ENCODE measurements at places on chromosomes 3 and 15. TPM values are rescaled to one million over a fixed set of nuclear protein-coding genes. Genes with fewer than 3 reads are reported as not detected.

The EPHA6 gene
- polyA plus RNA-seq, result 0.13 TPM

The SAMMSON gene
- not detected for polyA plus RNA-seq

The HDAC11 gene
- 19.2 TPM for polyA plus RNA-seq

The IL20RB gene
- 0.97 TPM for polyA plus RNA-seq

The GOLGA6L24 gene
- not detected for polyA plus RNA-seq

The GYG1 gene
- 76.5 TPM for polyA plus RNA-seq

The THSD4 gene
- polyA plus RNA-seq, result 17.5 TPM

The PAK6 gene
- 0.76 TPM for polyA plus RNA-seq

DNA sequence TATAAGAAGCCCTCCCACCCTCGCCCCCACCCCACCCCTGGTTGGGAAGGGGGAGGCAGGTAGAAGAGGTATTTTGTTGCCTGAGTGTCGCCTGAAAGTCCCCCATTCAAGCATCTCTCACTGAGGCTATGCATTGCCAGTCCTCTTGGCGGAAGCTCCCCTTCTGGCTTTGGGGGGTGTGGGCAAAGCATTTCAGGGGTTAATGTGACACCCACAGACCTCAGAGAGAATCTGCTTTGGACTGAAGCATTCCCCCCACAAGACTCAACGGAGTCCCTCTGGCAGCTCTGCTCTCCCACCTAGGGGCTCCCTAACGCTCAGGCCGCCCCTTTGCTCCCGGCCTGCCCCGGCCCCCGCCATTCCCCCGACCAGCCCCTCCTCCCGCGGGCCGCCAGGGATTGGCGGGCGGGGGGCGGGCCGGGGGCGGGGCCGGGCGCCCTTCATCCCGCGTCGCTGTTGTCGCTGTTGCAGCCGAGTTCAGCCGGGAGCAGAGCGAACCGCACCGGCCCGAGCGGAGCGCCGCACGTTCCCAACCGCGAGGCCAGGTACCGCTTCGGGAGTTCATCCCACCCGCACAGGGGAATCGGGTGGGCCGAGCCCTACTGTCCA lies at the start of gene SLC38A3:
Gene SLC38A3 (plus strand): TSS at position 468 of the 609 bp plus-strand sequence. CDS start 8,929 bp downstream, outside the sequence.
- no peak for DNase-seq

DNA sequence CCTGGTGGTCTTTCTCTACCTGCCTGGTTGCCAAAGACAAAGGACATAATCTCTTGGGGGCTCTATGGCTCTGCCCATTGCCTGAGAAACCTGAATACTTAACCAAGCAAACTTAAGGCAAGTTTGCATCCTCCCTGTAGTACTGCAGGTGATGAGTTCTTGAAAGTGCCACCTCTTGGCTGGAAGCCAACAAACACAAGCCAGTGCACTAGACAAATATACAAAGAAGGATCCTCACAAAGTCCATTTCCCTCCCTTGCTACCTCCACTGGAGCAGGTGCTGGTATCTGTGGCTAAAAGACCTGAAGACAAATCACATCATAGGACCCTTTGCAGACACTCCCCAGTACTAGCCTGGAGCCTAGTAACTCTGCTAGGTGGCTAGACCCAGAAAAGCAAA lies 772.3 kb downstream of the SI start:
- no peak for DNase-seq

DNA sequence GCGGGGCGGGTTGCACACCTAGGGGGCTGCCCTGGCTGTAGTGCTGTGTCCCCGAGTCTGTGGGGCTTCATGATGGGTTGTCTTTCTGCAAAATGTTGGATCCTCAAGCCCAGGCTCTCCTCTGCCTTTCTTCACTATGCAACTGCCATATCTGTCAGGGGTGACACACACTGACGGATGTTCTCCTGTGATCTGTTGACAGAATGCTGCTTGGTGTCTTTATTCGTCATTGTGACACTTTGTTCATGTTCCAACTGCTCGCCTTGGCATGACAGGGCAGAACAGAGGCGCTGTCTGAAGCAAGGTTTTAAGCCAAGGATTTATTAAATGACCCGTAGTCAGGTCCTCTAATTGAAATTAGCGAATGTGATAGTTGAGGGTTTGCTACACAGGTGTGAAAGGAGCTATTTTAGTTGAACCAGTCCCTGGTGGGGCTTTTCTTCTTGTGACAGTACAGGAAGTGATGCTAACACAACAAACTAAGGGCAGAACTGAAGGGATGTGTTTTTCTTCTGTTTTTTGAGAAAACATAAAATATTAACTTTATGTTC lies 173.4 kb downstream of the MCTP2 start:
- DNase-seq, result no peak

DNA sequence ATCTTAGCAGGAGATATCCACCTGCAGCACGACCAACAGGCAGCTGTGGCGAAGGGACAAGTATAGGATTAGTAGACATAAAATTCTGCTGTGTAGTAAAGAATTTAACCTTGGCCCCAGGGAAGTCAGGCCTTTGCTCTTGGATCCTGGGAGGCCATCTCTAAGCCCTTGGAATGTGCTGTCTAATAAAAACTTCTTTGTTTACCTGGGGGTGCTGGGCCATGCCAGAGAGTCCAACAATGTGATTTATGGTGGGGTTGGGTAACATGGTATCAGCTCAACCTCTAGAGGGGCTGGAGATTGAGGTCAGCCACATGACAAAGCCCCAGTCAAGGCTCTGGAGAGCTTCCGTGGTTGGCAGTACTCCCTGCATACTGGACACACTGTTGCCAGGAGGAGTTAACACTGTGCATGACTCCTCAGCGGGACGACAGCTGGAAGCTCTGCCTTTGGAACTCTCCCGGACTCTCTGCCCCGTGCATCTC lies 52.4 kb downstream of the HEG1 start:
- DNase-seq, result peak; percentile 51

GRCh38 chr3:53808496-53808895 lies 37.7 kb downstream of the CHDH start:
- DNase-seq, result no peak

GRCh38 chr3:36991923-36992805 lies 767 bp downstream of the EPM2AIP1 start:
- peak; percentile 69 for DNase-seq

- DNase-seq, result no peak
Observed at GRCh38 chr3:68764554-68764953, 167.8 kb downstream of the TAFA4 start.

DNA sequence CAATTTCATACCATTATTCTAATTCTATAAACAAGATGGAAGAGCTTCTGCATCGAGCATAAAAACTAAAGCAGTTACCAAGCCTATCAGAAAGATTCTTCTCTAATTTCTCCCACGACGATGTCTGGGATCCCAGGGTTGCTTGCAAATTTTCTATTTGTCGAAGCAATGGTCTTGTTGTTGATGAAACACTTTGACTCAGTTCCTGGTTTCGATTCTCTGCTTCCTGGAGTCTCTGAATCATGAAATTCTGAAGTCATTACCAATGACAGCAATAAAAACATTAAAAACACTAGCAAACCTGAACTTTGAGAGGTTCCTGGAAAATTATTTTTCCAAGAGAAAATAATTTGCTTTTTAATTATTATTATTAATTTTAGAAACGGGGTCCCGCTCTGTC lies 18.7 kb downstream of the TMF1 start:
- no peak for DNase-seq

DNA sequence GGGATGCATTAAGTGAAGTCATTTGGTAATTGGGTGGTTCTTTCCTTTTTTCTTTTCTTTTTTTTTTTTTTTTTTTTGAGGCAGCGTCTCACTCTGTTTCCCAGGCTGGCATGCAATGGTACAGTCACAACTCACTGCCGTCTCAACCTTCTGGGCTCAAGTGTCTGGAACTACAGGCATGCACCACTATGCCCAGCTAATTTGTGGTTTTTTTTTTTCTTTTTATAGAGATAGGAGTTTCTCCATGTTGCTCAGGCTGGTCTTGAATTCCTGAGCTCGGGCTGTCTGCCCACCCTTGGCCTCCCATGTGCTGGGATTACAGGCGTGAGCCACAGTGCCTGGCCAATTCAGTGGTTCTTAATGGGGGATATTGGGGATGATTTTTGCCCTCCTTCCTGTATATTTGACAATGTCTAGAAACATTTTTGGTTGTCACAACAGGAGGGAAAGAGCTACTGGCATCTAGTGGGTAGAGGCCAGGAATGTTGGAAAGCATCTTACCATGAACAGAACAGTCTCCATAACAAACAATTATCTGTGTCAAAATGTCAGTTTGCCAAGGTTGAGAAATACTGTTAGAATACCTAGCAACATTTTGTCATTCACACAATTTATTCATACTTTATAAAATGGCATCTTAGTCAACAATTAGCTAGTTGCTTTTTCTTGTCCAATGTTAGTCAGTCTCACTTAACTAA lies 79.4 kb upstream of the CNTN3 start:
- no peak for DNase-seq

GRCh38 chr15:52440414-52440813 lies 88.3 kb downstream of the MYO5A start:
- DNase-seq, result no peak

GRCh38 chr15:69340243-69340900 lies 41.7 kb downstream of the PAQR5 start:
- DNase-seq, result no peak

- no peak for DNase-seq
Observed at GRCh38 chr15:61830536-61831330, 229.5 kb downstream of the VPS13C start.

GRCh38 chr15:55696221-55696620 lies 46.7 kb downstream of the PRTG start:
- DNase-seq, result no peak

DNA sequence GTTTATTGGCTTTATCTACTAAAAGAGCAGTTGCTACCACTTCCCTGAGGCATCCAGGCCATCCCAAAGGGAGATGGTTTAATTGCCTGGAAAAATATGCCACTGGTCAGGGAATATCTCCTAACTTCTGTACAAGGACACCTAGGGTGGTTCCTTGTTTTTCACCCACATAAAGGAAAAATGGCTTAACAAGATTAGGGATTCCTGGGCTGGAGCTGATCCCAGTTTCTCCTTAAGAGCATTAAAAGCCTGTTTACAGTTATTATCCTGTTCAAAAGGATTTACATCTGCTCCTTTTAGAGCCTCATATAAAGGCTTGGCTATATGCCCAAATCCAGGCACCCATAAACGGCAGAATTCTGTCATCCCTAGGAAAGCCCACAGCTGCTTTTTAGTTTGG lies 70.2 kb upstream of the WNT7A start:
- DNase-seq, result no peak

GRCh38 chr3:174749143-174749542 lies 110.0 kb upstream of the NAALADL2 start:
- DNase-seq, result no peak

- no peak for DNase-seq
Observed at GRCh38 chr15:57160823-57161560, 215.3 kb upstream of the CGNL1 start.

- DNase-seq, result no peak
Observed at GRCh38 chr15:61339516-61339915, 110.4 kb upstream of the RORA start.

GRCh38 chr3:97692831-97693230 lies 71.7 kb upstream of the ARL6 start:
- DNase-seq, result no peak

DNA sequence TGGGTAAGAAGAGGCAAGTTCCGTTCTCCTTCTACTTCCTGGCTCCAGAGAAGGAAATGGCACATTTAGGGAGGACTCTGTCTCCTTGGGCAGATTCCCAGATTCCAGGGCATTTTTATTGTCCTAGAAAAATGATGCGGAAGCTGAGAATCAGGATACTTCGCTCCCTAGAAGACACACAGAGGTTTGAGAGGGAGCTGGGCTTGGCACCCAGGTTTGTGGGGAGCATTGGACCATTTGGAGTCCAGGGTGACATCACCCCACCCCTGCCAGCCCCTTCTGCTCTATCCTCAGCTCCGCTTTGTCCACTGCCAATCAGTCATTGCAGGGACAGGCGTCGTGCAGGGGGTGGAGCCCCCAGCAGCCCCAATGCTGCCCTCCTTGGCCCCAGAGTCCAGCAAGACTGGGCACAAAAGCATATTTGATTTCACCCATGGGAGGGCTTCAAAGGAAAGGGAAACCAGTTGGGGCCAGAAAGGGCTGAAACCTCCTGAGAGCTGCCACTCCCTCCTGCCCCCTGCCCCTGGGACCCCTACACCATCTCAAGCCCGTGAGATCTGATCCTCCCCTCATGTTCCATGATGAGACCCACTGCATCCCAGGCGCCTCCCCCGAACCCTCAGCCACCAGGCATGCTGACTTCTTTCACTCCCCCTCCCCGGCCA lies 129.8 kb upstream of the MEF2A start:
- no peak for DNase-seq

GRCh38 chr3:21220944-21221343 lies 530.1 kb downstream of the ZNF385D start:
- DNase-seq, result no peak

DNA sequence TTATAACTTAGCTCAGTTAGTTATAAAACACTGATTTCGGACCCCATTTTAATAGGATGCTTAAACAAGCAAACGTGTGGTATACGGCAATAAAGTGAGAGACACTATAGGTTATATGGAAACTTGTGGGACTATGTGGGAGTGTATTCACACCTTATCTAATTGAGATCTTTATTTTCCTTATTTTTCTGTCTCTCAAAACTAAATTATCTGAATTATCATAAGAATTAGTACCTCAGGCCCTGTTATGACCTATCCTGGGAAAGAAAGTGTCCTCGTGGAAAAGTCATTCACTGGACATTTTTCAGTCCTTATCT lies 14.4 kb downstream of the WWTR1 start:
- no peak for DNase-seq

GRCh38 chr3:158313338-158313927 lies 203.5 kb downstream of the RSRC1 start:
- DNase-seq, result peak; percentile 9

- no peak for DNase-seq
Observed at GRCh38 chr3:28028554-28028953, 212.9 kb upstream of the CMC1 start.

- DNase-seq, result peak; percentile 86
Observed at GRCh38 chr15:30903497-30904187, at the start of gene FAN1. FAN1 (plus strand) TSS chr15:30903915; CDS start chr15:30904664, 749 bp downstream.

- no peak for DNase-seq
Observed at GRCh38 chr3:112374333-112374734, 41.4 kb downstream of the CD200 start.

DNA sequence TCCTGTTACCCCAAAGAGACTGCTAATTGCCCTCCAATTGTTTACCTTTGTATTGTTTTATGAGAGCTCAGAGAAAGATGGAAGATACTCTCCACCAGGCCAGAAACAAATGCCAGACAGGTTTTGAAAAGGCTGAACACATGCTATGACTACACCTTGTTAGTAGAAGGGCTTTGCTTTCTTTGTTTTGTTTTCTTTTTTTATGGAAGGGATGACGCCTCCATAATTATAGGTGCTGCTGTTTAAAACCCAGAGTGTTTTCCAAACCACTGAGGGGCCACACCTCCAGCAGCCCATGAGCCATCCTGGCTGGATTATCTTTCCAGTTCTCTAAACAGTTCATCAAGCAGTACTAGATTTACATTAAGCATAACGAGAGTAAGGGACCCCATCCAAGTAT lies 5.6 kb upstream of the FOXP1 start:
- DNase-seq, result no peak

DNA sequence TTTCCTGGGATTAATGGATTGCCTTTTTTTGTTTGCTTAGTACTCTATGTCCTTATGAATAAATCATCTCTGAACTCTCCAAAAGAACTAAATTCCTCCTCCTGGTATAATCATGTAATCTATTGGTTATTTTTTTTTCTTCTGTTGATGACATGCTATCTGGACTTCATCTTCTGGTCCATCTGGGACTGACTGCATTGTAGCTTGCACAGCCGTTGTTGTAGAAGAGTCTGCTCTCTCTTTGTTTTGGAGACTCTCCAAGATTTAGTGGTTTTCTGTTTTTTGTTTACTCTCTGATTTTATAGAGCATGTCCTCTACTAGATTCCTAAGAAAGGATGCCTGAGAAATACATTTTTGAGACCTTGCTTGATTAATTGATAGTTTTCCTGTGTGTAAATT lies 19.1 kb downstream of the IREB2 start:
- DNase-seq, result peak; percentile 21

Data from hindlimb muscle (tissue), 1 donor.